ENCODE measurements at places on chromosomes 13 and 19.

GRCh38 chr19:55116232-55116858 is 1.1 kb downstream of the PPP1R12C start:
- DNase-seq = peak; percentile 54

GRCh38 chr13:77565635-77566034 is 30.1 kb downstream of the SCEL start:
- no peak for DNase-seq

DNA sequence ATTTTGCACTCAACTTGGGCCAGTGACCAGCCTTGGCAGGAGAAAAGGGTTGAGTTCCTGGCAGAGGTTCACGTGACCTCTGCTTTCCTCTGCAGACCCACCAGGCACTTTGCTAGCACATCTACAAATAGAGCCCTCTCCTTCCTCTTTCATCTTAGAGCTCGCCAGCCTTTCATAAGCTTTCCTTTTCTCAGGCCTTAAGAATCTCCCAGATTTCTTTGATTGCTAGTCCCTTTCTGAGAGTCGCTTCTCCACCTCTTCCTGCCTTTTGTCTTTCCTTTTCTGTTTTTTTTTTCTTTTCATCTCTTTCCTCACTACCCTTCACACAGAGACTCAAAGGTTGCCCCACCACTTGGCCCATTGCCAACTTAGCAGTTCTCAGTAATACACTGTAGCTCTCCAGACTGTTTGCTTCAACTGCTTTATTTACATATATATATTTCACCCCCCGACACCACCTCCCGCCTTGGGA is 375.7 kb upstream of the SPRY2 start:
- no peak for DNase-seq

DNA sequence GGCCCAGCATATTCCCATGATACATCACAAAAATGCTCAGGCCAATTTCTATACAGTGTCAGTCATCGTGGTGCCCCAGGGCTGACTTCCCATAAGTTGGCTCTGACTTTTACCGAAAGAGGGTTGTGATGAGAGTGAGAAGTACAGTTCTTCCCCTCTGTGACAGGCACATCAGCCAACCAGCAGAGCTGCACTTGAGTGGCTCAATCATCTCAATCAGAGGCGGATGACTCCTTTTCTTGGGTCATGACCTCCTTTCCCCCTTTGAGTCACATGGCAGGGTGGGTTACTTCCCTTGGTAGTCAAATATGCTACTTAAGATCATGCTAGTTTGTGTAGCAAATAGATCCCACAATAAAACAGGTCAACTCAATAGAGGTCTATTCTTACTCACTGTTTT is 6.9 kb upstream of the AMER2 start:
- DNase-seq = no peak

- no peak for DNase-seq
Measured at GRCh38 chr19:6376512-6377190, 918 bp upstream of the PSPN start.

DNA sequence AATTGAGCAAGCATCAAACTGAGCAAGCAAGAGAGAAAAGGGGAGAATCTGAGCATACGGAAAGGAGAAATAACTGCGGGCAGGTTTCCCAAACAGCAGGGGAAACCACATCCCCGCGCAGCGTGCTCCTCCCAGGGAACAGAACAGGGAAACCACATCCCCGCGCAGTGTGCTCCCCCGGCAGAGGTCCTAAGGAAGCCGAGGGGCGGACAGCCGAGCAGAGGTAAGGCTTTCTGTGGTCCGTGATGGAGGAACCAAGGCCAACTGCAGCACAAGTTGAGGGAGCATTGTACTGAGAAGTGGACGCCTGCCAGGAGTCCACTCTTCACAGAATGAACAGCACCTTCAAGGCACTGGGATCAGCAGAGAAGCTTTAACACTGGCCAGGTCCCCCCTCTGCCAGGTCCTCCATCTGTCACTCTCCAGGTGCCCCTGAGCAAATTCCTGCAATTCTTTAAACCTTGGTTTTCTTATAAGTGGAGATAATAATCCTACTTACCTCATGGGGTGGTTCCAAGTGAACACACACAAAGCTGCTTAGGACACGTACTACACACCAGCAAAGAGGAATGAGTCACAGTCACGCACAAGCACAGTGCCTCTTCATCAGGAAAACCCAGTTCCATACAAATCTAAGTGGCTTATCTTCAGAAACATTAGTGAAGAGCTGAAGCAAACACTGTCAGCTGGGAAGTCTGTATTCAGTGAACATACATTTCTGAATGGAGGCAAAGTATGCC is 23.0 kb upstream of the LAMP1 start:
- DNase-seq = no peak

DNA sequence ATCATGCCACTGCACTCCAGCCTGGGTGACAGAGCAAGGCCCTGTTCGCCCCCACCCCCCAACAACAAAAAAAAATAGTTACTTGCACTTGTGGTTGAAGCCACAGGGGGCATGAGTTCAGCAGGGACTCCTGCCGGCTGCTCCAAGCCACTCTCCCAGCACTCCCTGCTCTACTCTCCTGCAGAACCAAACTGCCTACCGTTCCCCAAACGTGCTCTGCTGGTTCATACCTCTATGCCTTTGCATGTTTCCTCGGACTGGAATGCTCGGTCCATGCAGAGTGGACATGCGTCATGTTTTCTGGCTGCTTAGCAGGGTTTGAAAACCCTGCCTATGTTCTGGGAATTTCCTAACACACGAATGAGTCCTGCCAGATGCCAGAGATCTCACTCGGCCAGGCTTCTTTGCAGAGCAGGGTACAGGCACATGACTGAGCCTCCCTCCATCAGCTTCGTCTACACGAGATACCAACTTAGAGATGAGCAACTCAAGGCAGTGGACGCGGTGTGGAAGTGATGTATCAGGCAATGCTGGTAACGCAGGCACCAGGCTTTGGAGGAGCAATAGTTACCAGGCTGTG is 8.5 kb upstream of the SLC25A15 start:
- DNase-seq = no peak

GRCh38 chr19:39474139-39474620 is 6.5 kb upstream of the TIMM50 start:
- peak; percentile 60 for DNase-seq

DNA sequence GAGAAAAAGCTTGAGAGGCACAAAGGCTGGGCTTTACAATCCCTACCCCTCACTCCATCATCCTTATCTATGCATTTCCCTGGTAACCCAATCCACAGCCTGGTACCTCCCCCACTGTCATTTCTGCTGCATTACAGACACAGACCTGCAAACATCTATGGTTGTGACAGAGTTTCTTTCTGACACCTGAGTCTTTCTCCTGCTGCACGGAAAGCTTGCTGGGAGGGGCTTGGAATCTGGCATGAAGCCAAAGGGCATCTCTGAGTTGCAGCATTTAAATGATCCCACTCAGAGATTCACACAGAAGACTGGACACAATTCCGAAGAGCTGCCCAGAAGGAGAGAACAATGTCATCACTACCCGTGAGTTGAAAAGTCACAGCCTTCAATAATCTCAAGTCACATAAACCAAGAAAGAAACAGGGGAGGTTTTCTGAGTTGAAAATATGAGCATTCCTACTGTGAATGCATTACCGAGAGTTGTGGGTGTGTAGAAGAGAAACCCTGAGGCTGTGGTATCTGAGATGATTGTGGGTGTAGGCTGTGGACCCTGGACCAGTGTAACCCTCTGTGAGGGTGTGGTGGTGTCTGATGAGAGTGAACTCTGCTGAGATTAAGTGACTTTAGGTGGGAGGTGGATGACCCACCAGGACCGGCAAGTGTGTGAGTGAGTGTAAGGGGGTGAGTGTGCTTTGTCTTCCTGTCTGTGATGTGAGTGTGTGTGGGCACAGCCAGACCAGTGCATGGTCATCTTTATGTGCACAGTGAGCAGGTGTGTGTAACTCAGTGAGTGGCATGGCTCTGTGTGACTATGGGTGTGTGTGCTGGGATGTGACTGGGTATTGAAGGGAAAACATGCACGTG is at the start of gene LGALS14:
Gene LGALS14 (plus strand): TSS at position 301 of the 864 bp plus-strand sequence. CDS start 48 bp downstream, at position 349.
- DNase-seq = no peak

DNA sequence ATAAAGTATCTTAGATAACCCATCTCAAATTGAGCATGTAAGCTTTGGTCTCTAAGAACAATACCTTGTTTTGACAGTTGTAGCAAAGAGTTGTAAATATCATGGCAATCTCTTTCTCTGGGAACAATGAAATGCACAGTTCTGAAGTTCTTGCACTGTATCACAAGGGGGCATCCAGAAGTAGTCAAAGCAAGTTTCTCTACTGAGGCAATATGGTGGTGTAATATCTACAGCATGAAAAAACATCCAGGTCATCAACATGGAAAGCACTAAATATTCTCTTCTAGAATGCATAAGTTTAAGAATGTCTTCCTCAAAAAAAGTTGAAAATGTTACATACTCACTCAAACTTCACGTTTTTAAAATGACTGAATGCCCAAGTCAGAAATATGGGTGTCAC is 19.6 kb downstream of the MTMR6 start:
- no peak for DNase-seq

DNA sequence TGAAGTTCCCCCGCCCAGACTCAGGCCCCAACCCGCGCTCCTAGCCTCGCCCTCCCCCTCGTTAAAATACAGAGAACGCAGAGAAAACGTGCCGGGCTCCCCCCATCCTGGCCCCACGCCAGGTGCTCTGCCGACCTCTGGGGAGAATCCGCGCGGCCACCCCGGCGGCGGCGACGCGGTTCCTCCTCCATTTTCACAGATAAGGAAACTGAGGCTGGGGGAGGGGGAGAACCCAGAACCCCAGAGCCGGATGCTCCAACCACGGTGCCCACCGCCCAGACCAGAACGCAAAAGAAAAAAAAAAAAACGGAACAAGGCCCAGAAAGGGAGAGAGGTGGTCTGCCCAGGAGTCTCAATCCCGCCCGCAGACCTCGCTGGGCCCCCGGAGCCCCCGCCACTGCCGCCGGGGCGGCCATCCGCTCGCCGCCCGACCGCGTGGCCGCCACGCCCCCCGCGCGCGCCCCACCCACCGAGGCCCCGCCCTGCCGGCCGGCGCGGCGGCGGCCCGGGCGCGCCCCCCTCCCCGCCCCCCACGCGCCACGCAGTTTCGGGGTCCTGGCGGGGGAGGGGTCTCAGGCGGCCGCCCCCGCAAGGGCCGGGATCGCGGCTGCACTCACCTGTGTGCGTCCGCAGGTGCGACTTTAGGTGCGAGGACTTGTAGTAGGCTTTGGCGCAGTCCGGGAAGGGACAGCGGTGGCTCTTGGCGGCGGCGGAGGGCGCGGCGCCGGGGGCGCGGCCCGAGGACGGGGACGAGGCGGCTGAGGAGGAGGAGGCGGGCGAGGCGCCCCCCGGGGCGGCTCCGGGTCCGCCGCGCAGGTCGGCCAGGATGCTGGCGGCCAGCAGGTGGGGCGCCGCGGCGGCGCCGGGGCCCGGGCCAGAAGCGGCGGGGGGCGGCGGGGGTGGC is 703 bp downstream of the KLF16 start:
- DNase-seq = no peak

GRCh38 chr13:19981685-19982238 is 23.2 kb downstream of the ZMYM2 start:
- no peak for DNase-seq

GRCh38 chr19:1259206-1259875 is 9.8 kb upstream of the CIRBP start:
- DNase-seq = peak; percentile 84

- no peak for DNase-seq
Measured at GRCh38 chr13:59301174-59301567, 862.6 kb downstream of the DIAPH3 start.

GRCh38 chr19:13623716-13624710 is 117.7 kb upstream of the CACNA1A start:
- no peak for DNase-seq

GRCh38 chr13:101654883-101655282 is 202.4 kb downstream of the ITGBL1 start:
- DNase-seq = no peak

- DNase-seq = no peak
Measured at GRCh38 chr13:54758795-54759194, 1730.2 kb downstream of the OLFM4 start.

GRCh38 chr13:113468472-113469201 is 15.3 kb upstream of the ADPRHL1 start:
- DNase-seq = no peak

- DNase-seq = no peak
Measured at GRCh38 chr13:40288259-40288658, 378.2 kb downstream of the FOXO1 start.

DNA sequence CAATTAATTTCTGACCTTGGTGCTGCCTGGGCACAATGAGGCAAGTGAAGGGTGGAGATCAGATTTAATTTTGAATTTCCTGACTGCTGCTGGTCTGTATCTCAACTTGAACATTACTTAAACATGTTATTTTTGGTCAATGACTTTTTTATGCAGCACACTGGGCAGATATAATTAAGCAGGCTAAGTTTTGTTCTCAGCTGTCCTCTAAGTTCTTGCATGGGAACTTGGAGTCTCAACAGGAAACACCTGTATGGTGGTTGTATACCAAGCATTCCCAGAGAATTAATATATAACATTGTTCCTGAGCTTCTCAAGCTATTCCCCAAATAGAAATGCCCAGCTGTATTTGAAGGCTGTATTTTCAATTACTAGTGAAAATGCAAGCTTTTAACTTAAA is 113.5 kb upstream of the EDNRB start:
- DNase-seq = no peak

DNA sequence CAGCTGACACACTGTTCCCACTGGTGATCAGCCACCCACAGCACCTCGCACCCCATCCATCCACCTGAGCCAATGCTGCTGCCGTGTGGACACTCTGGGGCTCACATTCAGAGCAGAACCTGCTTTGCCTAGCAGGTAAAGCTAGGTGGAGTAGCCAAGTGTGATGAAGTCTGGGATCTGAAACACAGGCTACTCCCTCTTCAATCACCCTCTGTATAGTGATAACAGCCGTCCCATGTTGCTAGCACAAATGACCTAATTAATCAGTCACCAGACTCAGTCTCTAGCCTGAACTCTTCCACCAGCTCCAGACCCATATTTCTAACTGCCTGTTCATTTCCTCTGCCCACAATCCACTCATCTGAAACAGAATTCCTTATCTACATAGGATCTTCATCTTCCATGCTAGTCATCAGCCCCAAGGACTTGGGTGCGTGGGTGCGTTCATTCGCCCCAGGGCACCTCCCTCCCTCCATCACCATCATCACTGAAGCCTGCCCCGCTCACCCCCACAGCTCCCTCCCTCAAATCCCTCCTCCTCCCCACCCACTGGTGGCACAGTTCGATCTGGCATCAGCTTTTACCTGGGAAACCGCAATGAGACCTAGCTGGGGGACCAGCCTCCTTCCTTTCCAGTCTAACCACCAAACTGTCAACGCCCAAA is 19.8 kb downstream of the STK24 start:
- DNase-seq = no peak

- no peak for DNase-seq
Measured at GRCh38 chr19:40091205-40092129, 724 bp upstream of the ZNF780A start.

All from CD8-positive, alpha-beta T cell (primary cell).